ENCODE measurements at places on chromosomes 5 and 9.

GRCh38 chr9:99825172-99826046, 3.7 kb downstream of the NR4A3 start:
- DNase-seq = no peak

GRCh38 chr5:154236-154635, 37.1 kb upstream of the LRRC14B start:
- peak; percentile 58 for DNase-seq

DNA sequence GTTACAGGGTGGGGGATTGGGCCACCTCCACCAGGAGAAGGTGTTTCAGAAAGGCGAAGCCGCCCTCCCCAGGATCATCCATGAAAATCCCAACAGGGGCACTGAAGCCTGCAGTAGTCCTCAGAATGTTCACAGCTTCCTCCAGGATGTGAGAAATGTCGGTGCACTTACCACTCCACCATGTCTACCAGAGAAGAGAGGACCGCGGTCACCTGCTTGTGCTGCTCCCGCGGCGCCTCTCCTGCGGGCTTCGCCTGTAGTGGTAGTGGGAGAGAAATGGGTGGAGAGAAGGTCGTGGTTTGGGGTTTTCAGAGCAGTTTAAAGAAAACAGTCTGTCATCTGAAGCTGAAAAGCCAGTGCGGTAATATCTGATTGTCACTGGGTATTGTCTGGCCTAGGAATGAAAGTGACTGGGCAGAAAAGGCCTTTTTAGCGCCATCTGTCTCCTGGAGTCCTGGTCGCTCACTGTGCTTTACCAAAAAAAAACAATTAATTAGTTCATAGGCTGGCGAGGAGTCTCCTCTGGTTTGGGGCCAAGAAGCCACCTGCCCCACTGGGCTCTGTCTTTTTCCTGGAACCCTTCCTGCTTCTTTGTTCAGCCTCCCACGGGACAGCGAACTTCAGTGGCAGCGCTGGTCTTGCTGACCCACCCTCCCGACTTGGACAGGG, 23.0 kb upstream of the PPP1R26 start:
- DNase-seq = no peak

DNA sequence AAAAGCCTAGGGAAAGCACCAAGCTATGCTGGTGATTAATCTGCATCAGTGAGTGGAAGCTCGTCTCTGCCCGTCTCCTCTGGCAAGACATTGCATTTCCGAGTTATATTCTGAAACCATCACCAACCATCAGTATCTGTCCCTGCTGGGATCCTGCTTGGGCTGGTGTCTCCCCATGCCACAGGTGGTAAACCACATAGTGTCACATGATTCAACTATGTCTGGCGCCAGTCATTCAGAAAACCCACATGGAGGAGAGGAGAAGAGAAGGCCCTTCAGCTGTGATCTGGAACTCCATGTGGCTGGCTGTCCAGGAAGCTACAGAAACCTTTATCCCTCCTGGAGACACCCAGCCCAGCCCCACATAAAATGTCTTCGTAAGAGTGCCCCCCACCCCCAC, 4.8 kb downstream of the IL9 start:
- peak; percentile 49 for DNase-seq

Data from RPMI7951 (cell line).